ENCODE measurements at places on chromosomes 12 and 14. TPM values are rescaled to one million over a fixed set of nuclear protein-coding genes. Genes with fewer than 3 reads are reported as not detected.

DNA sequence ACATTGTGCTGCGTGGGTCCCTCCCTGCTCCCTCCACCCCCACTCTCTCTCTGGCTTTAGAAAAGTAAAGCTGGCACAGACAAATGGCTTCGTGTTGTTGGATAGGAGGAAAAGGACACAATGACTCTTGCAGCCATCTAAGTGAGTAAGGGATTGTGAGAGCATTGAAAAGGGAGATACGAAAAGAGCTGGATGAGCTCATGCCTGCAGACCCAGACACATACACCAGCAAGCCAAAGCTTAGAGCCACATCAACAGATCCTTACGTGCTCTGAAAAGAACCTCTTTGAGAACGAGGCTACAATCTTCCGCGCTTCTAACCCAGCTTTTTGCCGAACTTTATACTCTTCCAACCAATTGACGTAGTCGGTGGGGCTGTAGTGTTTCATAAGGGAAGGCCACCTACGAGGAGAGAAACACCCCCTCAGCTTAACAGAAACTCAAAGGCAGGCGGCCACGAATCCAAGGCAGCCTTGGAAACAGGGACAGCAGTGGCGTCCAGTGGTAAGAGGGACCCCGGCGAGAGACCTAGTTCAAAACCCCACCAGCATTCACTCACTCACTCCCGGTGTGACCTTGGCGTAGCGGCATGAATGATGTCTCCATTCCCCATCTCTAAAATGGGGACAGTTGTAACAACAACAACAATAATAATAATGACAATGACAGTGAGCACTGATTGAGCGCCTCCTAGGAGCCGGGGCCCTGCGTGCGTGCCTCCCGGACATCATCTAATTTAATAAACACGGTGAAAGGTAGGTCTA lies 1.1 kb downstream of the FBXO21 start:
- H3K4me1 ChIP-seq, result peaks cover 31% of the 10 kb centered on the region
- H3K27me3 ChIP-seq, result no peaks in the 10 kb centered on the region
- DNase-seq, result no peak
- peak overlapping the region; percentile 89 for H3K4me3 ChIP-seq
- peak overlapping the region; percentile 73 for H3K27ac ChIP-seq
- peaks cover 25% of the 10 kb centered on the region for H3K36me3 ChIP-seq

- H3K36me3 ChIP-seq, result no peaks in the 10 kb centered on the region
- no peaks in the 10 kb centered on the region for H3K4me1 ChIP-seq
- no peak overlapping the region for H3K27ac ChIP-seq
- no peak for DNase-seq
- no peak overlapping the region for H3K4me3 ChIP-seq
Measured at GRCh38 chr14:86575141-86575540, 1045.2 kb downstream of the FLRT2 start.

DNA sequence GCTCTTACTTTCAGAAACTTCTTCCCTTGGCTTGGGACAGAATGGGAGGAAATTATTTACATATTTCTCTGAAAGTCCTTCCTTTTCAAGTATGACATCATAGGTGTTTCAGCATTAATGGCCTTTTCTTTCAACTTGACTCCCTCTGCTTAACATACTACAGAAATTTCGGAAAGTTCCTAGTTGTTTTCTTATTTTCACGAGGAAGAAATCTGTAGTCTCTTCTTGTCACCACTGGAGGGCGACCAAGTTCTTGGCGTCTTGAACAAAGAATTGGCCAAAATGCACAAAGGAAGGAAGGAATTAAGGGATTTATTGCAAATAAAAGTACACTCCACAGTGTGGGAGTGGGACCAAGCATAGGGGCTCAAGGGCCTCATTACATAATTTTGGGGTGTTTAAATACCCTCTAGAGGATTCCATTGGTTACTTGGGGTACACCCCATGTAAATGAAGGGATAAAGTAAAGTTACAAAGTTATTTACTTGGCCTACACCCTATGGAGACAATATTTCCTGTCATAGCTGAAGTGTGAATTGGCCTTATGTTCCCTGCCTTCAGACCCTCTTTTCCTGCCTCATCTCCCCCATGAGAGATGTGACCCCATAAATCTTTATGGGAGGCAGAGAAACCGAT lies 70.4 kb downstream of the RPL10L start:
- DNase-seq, result no peak
- H3K4me1 ChIP-seq, result no peaks in the 10 kb centered on the region
- no peaks in the 10 kb centered on the region for H3K27me3 ChIP-seq
- H3K4me3 ChIP-seq, result no peak overlapping the region

DNA sequence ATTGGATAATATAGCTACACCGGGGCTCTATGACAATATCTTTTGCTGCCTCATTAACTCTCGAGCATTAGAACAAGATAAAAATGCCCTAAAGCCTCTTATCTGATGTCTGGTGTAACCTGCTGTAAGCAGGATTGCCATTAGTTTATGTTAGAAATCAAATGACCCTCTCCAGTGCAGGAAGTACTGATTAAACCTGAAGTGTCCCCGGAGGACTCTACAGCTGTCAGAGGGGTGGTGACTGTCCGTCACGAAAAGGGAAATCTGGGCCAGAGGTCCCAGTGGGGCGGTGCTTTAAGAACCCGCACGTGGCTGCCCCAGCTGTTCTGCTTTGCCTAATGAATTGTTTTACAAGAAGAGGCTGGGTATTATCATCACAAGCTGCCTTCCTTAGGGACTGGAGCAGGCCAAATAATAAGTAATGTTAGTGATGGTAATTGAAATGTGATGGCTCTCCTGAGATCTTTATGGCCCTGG lies 55.7 kb downstream of the LIN52 start:
- H3K4me3 ChIP-seq, result no peak overlapping the region
- H3K4me1 ChIP-seq, result peaks cover 11% of the 10 kb centered on the region
- H3K36me3 ChIP-seq, result peaks cover 3% of the 10 kb centered on the region
- DNase-seq, result no peak
- H3K27ac ChIP-seq, result no peak overlapping the region

- H3K4me1 ChIP-seq, result no peaks in the 10 kb centered on the region
- no peak for DNase-seq
- no peak overlapping the region for H3K27ac ChIP-seq
Measured at GRCh38 chr14:70555890-70556289, 21.1 kb upstream of the ADAM20 start.

DNA sequence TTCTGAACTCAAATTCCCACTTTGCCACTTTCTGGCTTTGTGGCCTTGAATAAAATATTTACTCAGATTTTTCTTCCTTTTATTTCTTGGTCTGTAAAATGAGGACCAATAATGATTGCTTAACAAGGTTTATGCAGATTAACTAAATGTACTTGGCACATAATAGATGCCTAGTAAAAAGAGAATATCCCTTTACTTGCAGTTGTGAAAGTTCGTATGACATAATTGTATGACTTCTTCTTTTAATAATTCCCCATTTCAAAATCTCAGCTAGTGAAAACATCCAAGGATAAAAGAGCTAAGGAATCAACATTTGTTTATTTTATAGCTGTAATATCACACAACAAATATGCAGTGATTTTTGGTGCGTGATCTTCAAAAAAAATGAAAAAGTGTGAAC lies 215.6 kb upstream of the ATP2B1 start:
- no peak overlapping the region for H3K27ac ChIP-seq
- H3K4me1 ChIP-seq, result peaks cover 6% of the 10 kb centered on the region
- no peak for DNase-seq
- H3K27me3 ChIP-seq, result no peaks in the 10 kb centered on the region
- H3K36me3 ChIP-seq, result no peaks in the 10 kb centered on the region

GRCh38 chr12:94225947-94226630 lies 77.7 kb downstream of the PLXNC1 start:
- DNase-seq, result no peak
- no peaks in the 10 kb centered on the region for H3K27me3 ChIP-seq
- H3K36me3 ChIP-seq, result peaks cover 33% of the 10 kb centered on the region
- peaks cover 12% of the 10 kb centered on the region for H3K4me1 ChIP-seq
- no peak overlapping the region for H3K27ac ChIP-seq

DNA sequence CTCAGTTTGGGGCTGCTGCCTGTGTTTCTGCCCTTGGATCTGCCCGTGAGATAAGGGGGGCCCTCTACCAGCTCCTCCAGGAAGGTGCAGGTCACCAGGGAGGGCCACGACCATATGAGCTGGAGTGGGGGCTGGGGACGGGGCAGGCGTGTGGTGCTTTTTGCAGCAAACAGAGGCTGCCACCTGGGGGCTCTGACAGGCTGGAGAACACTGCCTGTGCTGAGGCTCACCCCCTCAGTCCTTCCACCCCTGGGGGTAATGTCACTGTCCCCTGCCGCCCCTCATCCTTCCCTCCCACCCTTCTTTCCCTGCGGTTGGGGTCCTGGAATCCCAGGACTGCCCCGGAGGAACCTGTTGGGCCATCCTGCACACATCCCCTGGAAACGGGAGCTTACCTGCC lies 3.2 kb downstream of the PLD4 start:
- no peak overlapping the region for H3K27ac ChIP-seq
- H3K36me3 ChIP-seq, result no peaks in the 10 kb centered on the region

DNA sequence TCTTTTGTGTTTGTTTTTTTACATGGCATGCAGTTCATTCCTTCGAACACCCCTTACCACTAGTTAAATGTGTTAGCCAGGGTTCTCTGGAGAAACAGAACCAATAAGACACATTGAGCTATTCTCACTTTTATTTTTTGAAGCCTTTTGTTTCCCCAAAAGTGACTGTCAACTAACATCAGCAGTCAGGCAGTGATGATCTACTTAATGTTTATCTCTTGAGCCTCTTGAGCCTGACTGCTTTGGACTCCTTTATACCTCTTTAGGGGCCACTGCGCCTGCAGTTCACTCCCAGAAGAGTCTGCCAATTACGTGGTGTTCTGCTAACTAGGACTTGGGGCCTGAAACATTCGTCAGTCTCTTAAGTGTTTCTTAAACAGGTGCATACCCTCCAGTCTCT lies 163.7 kb upstream of the FLRT2 start:
- DNase-seq, result no peak
- H3K4me1 ChIP-seq, result no peaks in the 10 kb centered on the region
- H3K27me3 ChIP-seq, result no peaks in the 10 kb centered on the region

- DNase-seq, result peak; percentile 87
- peaks cover 16% of the 10 kb centered on the region for H3K4me1 ChIP-seq
- no peak overlapping the region for H3K4me3 ChIP-seq
- H3K27me3 ChIP-seq, result peaks cover 2% of the 10 kb centered on the region
Measured at GRCh38 chr12:124636138-124636978, 68.9 kb upstream of the NCOR2 start.

DNA sequence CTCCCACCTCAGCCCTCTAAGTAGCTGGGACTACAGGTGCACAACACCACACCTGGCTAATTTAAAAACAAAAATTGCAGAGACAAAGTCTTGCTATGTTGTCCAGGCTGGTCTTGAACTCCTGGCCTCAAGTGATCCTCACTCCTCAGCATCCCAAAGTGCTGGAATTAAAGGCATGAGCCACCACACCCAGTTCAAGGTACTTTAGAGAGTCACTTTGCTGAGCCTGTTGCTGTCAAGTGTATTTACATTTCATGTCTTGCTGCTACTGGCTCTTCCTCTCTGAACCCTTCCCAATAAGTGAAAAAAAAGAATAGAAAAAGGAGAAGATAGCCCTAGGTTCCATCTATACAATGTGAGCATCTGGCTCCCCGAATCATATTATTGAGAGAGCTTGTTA lies 38.4 kb downstream of the SLCO1A2 start:
- DNase-seq, result no peak
- H3K36me3 ChIP-seq, result no peaks in the 10 kb centered on the region
- H3K4me3 ChIP-seq, result no peak overlapping the region
- H3K4me1 ChIP-seq, result peaks cover 3% of the 10 kb centered on the region
- no peak overlapping the region for H3K27ac ChIP-seq

DNA sequence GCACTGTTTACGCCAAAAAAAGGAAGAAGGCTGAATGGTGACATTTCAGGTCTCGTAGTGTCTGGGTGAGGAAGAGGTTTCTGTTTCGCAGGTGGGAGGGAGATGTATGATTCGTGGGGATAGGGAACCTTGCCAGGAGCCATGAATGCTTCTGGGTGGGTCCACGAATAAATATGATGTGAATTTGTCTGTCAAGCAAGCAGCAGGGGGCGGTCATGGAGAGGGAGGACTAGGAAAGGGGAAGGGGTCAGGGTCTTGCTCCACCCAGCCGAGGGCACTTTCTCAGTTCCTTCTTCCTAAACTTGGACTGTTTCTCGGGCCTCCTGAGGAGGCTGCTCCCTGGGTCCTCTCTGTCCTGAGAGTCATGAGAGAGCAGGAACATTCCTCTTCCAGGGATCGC lies 72.5 kb downstream of the LGMN start:
- no peak for DNase-seq
- peaks cover 60% of the 10 kb centered on the region for H3K4me1 ChIP-seq
- H3K4me3 ChIP-seq, result no peak overlapping the region
- H3K27ac ChIP-seq, result peak overlapping the region; percentile 3

DNA sequence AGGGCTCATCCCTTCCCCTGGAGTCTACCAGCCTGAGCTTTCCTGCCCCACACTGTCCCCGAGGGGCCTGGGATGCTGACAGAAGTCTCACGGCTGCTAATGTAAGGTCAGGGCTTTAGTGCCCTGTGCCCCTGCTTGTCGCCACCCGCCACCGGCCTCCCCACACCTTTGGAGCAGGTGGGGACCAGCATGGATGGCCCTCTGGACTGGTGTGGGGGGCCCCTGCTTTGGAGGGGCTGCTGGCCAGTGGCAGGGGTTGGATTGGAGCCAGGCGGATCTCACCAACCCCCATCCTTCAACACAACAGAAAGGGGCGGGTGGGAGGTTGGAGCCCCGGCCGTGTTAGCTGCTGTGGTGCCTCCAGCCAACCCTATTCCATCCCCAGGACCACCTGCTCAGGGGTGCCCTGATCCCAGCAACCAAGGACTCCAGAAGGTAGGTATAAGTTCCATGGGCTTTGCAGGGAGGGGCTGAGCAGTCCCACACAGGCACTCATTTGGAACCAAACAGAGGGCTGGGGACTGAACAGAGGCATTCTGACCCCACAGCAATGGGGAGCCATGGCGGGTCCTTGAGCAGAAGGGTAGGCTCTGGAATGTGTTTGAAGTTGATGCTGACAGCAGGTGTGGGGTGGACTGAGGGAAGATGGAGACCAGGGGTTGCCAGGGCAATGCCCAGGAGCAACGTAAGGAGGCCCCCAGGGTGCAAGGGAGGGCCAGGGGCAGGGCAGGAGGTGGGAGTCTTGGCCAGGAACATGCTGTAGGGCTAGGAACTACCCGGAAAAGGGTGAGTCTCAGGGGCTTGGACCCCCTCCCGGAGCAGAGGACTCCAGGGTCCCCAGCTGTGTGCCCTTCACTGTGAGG lies 145.1 kb upstream of the C14orf180 start:
- no peak for DNase-seq
- H3K27ac ChIP-seq, result no peak overlapping the region
- H3K4me3 ChIP-seq, result no peak overlapping the region
- peaks cover 5% of the 10 kb centered on the region for H3K27me3 ChIP-seq
- no peaks in the 10 kb centered on the region for H3K4me1 ChIP-seq

GRCh38 chr12:30996255-30996654 lies 69.7 kb downstream of the TSPAN11 start:
- H3K27ac ChIP-seq, result no peak overlapping the region
- H3K27me3 ChIP-seq, result no peaks in the 10 kb centered on the region
- no peaks in the 10 kb centered on the region for H3K4me1 ChIP-seq
- no peaks in the 10 kb centered on the region for H3K36me3 ChIP-seq

- H3K4me3 ChIP-seq, result no peak overlapping the region
- no peak overlapping the region for H3K27ac ChIP-seq
- H3K4me1 ChIP-seq, result peaks cover 4% of the 10 kb centered on the region
- no peaks in the 10 kb centered on the region for H3K27me3 ChIP-seq
- no peak for DNase-seq
- no peaks in the 10 kb centered on the region for H3K36me3 ChIP-seq
Measured at GRCh38 chr12:121614872-121615467, 11.4 kb upstream of the ORAI1 start.

GRCh38 chr12:94856324-94856723 lies 147.2 kb downstream of the NDUFA12 start:
- peaks cover 16% of the 10 kb centered on the region for H3K27me3 ChIP-seq
- no peak overlapping the region for H3K27ac ChIP-seq
- DNase-seq, result no peak
- H3K4me1 ChIP-seq, result peaks cover 3% of the 10 kb centered on the region

ATP6V1D gene
- total RNA-seq, result 28.3 TPM

MAP3K9 gene
- 6.3 TPM for total RNA-seq

CLEC4D gene
- total RNA-seq, result not detected

KRT6C gene
- not detected for total RNA-seq

RND1 gene
- 2.4 TPM for total RNA-seq

INSM2 gene
- total RNA-seq, result not detected

CD4 gene
- total RNA-seq, result 290 TPM
